ENCODE measurements at places on chromosomes 7 and 10. TPM values are rescaled to one million over a fixed set of nuclear protein-coding genes. Genes with fewer than 3 reads are reported as not detected.

GRCh38 chr10:103553743-103554487, 60.4 kb downstream of the NEURL1 start:
- DNase-seq = no peak

DNA sequence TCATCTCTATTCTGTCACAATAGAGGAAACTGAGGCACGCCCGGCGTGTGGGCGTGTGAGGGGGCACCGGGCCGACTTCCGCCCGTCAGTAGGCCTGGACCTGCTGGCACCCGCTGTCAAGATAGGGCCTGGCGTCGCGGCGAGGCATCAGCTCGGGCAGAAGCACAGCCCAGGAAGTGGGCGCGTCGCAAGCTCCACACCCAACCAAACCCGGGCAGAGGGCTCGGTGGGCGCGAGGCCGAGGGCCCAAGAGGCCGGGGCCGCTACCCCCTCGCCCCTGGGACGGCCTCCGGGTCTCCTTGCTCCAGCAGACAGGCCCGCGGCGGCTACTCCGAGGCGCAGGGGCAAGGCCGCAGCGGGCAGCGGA, 91.2 kb downstream of the SPAG6 start:
- DNase-seq = no peak

- no peak for DNase-seq
These were observed 115.5 kb downstream of the WDR11 start for GRCh38 chr10:120966657-120967045.

DNA sequence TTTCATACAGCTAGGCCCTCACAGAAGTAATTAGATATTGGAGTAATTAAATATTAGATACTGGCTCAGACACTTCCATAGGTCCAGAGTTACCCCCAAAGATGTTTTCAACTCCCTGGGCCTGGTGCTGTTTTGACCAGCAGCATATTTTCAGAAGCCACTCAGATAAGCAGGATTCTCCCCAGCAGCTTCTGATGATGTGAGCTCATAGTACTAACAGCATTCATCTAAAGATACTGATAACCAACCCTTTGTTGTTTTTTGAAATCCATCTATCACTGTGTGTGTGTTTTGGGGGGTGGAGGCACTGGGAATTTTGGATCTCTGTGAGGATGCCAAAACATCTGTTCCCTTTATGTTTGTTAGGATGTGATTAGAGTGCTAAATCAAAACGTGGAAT, 52.7 kb downstream of the VPS50 start:
- no peak for DNase-seq

DNA sequence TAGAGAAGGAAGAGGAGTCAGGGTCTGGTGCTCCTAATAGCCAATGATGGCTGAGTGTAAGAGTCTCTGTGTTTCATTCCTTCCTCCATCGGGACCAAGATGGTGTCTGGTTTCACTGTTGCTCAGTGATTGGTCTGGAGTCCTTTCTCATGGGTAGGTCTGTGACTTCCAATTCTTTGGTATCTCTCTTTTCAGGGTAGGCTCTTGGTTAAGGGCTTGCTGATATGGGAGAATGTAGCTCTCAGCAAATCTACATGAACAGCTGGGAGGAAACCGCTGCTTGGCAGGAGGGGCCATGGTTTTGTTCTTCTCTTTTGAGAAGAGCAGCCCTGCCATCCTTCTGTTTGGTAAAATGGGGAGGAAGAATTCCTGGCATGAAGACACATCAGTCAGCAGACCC, 209.1 kb upstream of the PODXL start:
- no peak for DNase-seq

DNA sequence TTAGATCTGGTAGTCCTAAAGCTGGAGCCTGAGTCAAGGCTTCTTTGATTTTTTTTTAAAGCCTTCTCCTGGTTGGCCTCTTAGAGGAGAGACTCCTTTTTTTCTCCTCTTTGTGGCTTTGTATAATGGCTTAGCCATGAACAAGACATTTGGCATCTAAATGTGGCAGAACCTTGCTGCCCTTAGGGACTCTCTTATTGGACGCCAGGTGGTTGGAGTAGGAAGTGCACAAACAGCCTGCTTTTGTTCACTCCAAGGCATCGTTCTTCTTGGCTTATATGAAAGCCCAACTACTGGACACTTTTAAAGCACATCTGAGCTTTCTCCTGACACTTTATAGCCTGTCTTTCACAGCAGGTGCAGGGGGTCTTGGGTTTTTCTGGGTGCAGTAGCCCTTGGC, 25.0 kb downstream of the ZPBP start:
- no peak for DNase-seq

- DNase-seq = no peak
These were observed 70.1 kb upstream of the CAMK1D start for GRCh38 chr10:12279281-12279680.

- no peak for DNase-seq
These were observed 103.0 kb upstream of the ANKRD1 start for GRCh38 chr10:91023700-91024398.

- no peak for DNase-seq
These were observed 213.9 kb upstream of the LRRN3 start for GRCh38 chr7:110877016-110877415.

DNA sequence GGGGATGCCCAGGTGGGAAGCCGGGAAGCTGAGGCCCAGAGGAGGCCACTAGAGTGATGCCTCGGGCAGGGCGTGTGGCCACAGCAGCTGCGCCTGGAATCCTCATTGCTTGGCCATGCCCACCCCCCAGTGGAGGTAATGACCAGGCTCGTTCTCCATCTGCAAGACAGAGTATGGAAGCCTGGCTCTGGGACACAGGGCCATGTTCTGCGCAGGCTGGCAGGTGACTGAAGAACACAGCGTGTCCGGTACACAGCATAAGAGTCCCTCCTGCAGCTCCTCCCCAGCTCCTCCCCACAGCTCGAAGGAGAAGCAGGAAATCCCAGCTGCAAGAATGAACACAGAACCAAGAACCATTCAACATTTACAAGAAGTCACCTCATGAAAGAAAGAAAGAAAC, 64.8 kb downstream of the SMURF1 start:
- no peak for DNase-seq

DNA sequence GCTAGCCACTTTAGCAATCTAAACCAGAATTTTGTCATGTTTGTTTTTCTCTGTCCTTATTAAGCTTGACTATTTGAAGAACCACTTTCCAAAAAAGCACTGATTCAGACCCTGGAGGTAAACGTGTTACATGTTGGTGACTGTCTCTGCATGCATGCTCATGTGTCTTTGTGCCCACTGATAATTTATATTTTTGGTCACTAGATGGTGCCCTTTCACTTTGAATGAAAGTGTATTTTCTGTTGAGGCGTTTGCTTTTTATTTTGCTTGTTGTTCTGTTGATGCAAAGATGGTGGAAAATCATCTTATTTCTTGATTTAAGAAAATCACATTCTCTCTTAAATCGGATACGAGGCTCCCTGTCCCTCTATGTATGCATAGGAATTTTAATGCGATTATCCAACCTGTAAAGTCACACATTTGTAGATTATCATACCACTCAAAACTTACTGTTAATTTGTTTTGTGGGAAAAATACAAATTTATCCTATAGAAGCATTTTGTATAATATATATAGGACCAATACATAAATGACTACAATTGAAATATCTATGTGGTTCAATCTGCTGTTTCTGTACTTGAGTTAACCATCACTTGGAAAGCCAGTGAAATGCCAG, 269.3 kb downstream of the BICC1 start:
- no peak for DNase-seq

- no peak for DNase-seq
These were observed 51.7 kb downstream of the DIP2C start for GRCh38 chr10:637771-638195.

GRCh38 chr10:117318909-117319308, 56.3 kb downstream of the PDZD8 start:
- no peak for DNase-seq

MRLN gene
- not detected for total RNA-seq

SPOCK2 gene
- 68.9 TPM for total RNA-seq

ENO4 gene
- total RNA-seq = 1.1 TPM

PNLIPRP3 gene
- total RNA-seq = not detected

TAC1 gene
- total RNA-seq = 4.7 TPM

IGFBP3 gene
- total RNA-seq = 15.2 TPM

All from adrenal gland (tissue), 19 donors.